ENCODE measurements at places on chromosomes 11 and 22.

GRCh38 chr11:109043315-109043714, 378.4 kb downstream of the DDX10 start:
- no peak for DNase-seq

- no peak for DNase-seq
These were observed 26.5 kb downstream of the ATXN10 start for GRCh38 chr22:45698094-45698493.

- no peak for DNase-seq
These were observed 237.8 kb downstream of the TBC1D22A start for GRCh38 chr22:47000256-47000655.

DNA sequence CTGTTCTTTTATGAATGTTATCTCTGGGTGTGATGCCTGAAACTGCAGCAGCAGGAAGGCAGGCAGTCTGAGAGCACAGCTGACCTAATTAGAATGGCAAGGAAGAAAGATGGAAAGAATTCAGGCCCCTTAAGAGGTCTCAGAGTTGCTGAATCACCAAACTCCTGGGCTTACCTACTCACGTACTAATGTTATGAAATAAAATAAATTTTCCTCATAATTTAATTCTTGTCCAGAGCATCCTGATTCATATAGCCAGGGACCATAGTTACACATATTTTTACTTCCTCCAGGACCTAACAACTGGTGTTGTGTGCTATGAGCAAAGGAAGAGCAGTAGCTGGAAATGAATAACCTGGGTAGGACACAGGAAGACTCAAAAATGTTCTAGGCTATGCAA, 41.9 kb downstream of the SNX19 start:
- DNase-seq = no peak

GRCh38 chr11:24253237-24253760, 243.6 kb upstream of the LUZP2 start:
- no peak for DNase-seq

- no peak for DNase-seq
These were observed 12.2 kb downstream of the MPPED2 start for GRCh38 chr11:30573951-30574350.

DNA sequence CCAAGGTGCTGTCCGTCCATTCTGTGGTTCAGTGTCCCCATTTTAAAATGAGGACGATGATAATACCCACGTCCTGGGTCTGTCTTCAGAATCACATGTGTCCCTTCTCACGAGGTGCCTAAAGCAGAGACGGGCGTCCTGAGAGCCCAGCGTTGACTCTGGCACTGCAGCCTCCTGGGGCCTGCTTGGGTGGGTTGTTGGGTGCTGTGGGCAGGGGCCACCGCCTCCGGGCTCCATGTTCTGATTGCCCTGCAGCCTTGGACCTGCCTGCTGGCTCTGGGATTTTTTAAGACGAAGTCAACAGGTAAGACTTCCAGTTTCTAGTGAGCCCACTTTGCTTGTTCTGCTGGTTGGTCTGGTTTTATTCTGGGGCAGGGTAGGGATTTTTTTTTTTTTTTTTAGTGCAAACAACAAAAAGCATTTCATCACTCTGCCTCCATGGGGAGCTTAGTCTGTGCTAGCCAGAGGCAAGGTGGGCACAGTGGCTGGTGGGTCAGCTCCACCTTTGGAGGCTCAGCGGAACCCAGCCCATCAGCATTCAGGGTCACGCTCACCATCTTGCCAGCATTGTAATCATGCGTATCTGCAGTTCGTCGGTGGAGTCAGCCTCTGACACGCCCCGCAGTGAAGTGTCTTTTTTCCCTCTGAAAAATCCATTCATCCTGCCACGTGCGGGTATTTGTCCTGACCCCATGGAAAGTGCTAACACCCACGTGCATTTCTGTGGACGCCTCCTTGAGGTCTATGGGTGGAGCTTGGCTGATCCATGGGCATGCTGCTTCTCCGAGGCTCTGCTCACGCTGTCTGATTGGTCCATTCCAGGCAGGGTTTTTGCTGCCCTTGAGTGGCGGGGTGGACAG, 28.3 kb downstream of the NADSYN1 start:
- DNase-seq = peak; percentile 11

- peak; percentile 33 for DNase-seq
These were observed 865.3 kb downstream of the TBC1D22A start for GRCh38 chr22:47627556-47628253.

DNA sequence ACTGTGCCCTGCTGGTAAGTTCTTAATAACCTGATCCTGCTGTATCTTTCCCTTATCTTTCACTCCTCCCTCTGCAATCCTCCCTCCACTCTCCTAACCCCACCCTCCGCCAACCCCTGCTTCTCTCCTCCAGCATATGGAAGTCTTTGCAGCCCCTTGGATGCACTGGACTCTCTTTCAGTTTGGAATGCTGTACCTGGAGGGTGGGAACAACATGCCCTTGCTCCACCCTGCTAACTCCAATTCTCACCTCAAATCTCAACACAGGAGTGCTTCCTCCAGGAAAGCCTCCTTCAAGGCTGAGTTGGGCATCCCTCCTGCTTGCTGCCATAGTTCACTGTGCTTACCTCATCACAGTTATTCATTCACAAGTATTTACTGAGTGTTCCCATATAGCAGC, 52.8 kb upstream of the LDLRAD3 start:
- no peak for DNase-seq

GRCh38 chr11:62004473-62004872, 37.0 kb upstream of the FTH1 start:
- DNase-seq = no peak

Measured in eye (tissue), 1 donor.